GM12865 (cell line): ENCODE measurements at places on chromosomes 11 and 22.
A peak's percentile ranks its signal among the peaks of the same experiment; 100 is the strongest.

DNA sequence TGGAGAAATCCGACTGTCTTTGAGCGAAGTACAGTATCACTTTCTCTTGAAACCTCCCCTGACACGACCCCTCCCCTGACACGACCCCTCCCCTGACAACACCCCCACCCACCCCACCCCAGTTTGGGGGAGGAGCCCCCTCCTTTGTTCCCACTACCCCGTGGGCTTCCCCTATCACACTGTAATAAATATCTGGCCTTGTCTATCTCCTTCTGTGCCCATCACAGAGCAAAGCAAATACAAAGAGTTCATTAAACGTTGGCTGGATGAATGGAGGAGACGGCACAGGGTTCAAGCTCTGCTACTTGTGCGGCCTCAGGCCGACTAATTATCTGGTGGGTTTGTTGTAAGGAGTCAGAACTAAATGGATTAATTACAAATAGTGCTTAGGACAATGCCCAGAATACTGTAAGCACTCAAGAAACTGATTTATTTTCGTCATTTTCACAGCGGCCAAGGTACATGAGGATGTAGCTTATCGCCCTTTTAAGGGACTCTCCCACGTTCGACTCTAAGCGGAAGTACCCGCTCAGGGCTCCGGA, 628 bp upstream of the GGA1 start:
- DNase-seq = no peak

DNA sequence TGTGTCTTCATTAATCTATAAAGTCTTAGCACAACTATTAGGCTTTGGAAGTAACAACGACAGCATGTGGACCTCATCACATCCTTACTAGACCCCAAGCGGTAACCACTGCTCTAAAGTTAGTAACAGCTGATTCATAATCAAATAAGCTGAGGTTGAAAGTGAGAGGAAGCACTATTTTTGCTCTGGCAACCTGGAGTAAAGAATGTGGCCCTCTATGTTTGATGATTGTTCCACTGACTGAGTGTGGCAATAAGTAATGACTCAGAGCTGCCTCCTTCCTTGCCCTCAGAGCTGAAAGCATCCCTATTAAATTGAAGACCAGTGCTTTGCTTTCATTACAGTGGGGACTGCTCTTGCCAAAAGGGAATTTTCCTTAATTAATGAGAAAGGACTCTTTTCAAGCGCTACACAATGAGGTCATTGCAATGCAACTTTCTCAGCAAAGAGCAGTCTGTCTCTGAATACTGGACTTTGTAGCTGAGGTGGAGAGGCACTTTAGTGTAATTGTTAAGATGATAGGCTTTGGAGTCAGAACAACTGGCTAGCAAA, 906.1 kb upstream of the RAG2 start:
- peak; percentile 86 for DNase-seq

DNA sequence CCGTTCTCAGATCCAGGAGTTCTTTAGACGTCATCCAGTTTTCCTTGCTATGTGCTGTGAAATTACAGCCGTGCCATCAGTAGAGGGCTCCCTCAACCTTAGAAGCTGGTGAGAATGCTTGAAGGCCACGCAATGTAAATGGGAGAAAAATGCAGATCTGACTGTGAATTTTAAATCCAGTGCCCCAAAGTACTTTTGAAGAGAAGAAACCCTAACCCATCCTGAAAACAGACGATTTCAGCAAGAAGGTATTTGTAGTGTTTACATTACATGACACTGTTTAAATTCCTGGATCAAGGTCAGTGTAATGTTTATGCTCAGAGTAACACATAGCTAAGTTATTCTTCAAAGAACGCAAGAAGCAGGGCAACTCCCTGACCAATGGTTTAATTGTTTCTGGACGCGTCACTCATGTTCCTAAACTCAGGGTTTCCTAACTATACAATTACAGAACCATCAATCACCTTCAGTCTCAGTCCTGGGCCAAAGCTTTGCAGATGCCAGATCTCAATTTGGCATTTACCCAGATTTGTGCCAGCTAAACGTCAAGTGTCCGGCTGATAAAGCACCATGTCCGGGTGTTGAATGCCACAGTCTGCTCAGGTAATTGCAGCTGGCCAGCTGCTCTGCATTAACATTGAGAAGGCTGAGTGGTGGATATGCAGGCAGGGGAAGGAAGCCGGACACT, 38.2 kb downstream of the ADAMTS8 start:
- DNase-seq = no peak

- DNase-seq = no peak
Measured at GRCh38 chr22:39024519-39025308, 3.8 kb downstream of the APOBEC3D start.
